Hepatocyte (in vitro differentiated cells): ENCODE measurements at places on chromosomes 1 and 21. TPM values are rescaled to one million over a fixed set of nuclear protein-coding genes. Genes with fewer than 3 reads are reported as not detected.

The EPHB2 gene
- total RNA-seq: 11.9 and 18.3 TPM in 2 replicates

GRCh38 chr1:164210211-164210739 lies 348.7 kb upstream of the PBX1 start:
- no peaks in the 10 kb centered on the region for H3K36me3 ChIP-seq
- no peaks in the 10 kb centered on the region for H3K4me1 ChIP-seq
- DNase-seq: no peak
- no peaks in the 10 kb centered on the region for H3K27me3 ChIP-seq

DNA sequence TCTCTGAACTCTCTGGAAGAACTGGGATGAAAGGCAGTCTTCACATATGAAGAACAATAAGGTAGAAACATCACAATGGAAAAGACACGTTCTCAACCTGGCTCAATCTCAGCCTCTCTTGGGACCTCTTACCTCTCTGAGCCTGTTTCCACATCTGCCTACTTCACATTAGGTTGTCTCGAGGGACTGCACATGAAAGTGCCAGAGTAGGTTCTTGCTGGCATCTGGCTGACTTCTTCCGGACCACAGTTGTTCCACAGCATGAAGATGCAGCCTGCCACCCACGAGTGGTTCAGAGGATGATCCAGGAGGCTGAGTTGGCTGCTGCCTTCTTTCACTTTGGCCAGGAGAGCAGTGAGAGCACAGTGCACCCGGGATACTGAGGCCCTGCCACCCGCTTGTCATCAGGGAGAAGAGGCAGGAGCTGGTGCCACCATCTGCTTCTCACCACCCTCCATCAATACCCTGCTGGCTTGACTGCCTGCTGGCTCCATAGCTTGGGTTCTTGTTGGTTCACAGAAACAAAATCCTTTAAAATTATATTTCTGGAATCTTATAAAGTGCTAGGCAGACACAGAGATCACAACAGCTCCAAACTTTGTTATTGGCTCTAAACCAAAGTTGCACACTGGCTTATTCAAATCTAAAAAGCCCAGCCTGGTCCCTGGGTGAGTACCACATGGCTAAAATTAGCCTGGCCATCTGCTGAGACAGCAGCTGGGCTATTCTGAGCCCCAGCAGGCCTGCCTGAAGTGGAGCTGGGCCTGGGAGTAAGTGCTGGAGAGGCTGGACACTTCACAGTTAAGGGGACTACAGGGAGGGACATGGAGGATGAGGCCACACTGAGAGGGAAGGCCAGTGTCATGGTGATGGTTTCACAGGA lies 46.9 kb upstream of the LIN9 start:
- H3K27ac ChIP-seq: no peak overlapping the region
- DNase-seq: no peak
- H3K27me3 ChIP-seq: no peaks in the 10 kb centered on the region
- peaks cover under 1% of the 10 kb centered on the region for H3K4me1 ChIP-seq
- H3K36me3 ChIP-seq: no peaks in the 10 kb centered on the region

- peak overlapping the region; percentile 98 for H3K27ac ChIP-seq
- peak; percentile 80 for DNase-seq
- no peaks in the 10 kb centered on the region for H3K36me3 ChIP-seq
- peaks cover 22% of the 10 kb centered on the region for H3K4me1 ChIP-seq
- H3K4me3 ChIP-seq: peak overlapping the region; percentile 66
- H3K27me3 ChIP-seq: no peaks in the 10 kb centered on the region
Measured at GRCh38 chr1:51518033-51518585, 957 bp downstream of the EPS15 start.
